ENCODE measurements at places on chromosomes 7 and 10.

DNA sequence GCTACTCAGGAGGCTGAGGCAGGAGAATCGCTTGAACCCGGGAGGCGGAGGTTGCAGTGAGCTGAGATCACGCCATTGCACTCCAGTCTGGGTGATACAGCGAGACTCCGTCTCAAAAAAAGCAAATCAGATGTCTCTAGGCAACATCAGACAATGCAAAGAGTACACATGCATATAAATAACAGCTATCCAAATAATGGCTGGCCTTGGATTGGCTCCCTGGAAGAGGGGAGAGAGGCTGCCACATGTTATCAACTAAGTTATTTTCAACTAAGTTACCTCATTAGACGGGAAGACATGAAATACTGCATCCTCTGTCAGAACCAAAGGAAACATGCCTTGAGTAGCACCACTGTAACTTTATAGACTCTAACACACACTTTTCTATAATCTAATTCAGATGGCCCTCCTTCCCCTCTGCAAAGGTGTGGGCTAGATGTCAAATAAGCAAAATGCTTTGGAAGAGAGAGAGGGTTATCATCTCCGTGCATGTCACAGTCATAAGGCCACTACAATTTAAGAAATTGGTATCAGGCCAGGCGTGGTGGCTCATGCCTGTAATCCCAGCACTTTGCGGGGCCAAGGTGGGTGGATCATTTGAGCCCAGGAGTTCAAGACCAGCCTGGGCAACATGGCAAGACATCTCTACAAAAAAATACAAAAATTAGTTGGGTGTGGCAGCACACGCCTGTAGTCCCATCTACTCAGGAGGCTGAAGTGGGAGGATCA is 22.5 kb upstream of the SPOCK2 start:
- DNase-seq = no peak

DNA sequence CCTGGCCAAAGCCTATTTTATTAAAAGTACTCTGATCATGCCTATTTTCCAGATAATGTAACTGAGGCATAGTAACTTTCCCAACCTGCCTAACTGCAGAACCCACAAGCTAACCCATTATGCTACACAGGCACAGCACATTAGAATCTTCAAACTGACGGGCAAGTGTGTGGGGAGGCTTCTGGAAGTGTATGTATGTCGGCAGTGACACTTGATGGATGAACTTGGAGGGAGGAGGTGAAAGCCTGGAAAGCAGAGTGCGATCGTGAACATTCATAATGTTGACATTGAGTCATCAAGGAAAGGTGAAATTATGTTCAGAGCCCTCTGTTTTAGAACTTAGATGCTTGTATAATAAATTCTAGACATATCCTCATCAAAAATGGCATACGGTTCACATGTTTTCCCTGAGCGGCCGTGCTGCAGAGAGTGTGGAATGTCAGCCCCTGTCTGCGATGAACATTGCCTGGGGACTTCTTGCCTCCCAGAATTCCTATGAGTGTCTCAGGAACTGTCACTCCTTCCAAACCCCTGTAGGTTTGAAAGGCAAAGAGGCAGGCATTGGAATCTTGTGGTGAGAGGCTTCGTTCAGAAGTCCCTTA is 102.4 kb downstream of the SLIT1 start:
- no peak for DNase-seq

- no peak for DNase-seq
Measured at GRCh38 chr7:152674860-152675758, 832 bp downstream of the XRCC2 start.

DNA sequence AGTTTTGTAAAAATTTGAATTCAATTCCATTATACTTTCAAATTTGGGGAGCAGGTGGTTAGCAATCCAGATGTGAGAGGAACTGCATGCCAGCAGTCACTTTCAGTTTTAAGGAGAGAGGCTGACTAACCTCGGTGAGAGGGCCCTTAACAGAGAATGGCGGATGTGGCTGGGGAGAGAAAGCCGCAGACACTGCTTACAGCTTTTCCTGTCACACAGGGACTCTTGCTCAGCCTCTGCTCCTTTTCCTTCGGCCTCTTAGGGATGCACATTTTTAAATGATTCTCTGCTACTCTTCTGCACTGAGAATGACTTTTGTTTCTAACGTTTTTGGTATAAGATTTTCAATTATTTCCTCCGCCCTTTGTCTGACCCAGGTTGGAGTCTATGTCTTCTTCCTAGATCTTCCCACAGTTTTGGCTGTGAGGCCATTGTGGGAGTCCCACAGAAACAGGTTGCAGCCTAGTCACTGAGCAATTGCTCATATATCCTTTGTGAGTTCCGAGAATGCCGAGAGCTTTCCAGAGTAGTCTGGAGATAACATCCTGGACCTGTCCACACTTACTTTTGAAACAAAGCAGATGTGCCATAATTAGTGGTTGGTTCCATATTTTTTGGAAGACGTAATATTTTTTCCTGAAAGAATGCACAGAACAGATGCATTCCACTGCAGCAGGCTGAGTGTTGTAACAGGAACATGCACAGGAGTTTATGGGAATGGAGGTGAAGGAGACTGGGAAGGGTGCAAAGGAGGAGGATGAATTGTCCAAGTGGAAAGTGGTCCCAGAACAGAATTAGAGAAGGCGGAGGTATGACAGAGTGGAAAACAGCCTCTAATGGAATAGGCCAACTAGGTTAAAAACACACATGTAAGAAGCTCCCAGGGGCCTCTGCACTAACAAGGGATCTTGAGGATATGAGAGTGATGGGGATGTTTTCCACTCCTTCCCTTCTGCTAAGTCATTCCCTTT is 168.0 kb upstream of the ZNF32 start:
- DNase-seq = no peak

- DNase-seq = no peak
Measured at GRCh38 chr7:78099715-78100394, 301.3 kb downstream of the PHTF2 start.

DNA sequence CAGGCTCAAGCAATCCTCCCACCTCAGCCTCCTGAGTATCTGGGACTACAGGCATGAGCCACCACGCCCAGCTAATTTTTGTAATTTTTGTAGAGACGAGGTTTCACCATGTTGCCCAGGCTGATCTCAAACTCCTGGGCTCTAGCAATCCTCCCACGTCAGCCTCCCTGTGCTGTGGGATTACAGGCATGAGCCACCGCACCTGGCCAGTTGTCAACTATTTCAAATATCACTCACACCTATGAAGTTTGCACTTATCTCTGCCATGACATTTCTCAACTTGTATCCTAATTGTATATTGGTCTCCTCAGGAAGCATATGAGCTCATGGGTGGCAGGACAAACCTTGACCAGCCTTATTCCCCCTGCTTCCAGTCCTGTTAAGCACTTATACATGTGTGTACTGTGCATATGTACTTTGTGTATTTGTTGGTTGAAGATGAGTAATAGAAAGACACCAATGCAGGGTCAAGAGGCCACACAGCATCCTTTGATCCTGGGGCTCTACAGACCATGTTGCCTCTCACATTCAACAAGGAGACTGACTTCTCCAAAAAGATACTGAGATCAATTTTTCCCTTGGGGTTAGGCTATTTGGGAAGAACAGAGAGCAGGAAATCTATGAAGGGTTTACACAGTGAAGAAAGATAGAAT is 82.2 kb downstream of the SLC16A9 start:
- DNase-seq = no peak

- DNase-seq = no peak
Measured at GRCh38 chr10:27815846-27816245, 70.2 kb upstream of the MKX start.

DNA sequence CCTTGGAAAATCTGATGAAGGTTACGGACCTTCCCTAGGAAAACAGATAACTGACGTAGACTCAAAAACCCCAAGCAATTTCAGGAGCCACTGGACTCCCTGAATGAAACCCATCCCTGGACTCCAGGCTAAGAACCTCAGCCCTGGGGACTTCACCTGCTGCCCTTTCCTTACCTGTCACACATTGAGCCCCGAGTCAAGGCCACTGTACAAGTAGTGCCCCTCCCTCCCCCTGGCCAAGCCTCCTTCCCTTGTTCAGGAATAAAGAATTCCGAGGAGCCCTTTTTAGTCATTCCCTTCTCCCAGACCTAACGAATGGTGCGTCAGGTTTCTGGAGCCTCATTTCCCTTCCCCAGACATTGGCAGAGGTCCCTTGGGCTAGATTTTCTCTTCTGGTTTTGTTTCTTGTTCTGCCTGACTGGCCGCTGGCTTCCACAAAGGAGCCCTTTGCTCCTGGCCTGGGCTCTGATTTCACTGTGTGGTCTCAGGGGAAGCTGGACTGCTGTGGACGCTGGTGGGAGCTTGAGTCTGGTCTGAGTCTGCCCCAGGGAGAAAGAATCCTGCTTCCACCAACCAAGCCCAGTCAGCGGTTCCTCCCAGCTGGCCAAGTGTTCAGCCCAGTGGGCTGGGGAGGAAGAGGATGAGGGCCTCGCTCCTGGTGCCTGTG is 31.7 kb downstream of the ZNF775 start:
- no peak for DNase-seq

GRCh38 chr10:113019692-113020474 is 69.8 kb downstream of the TCF7L2 start:
- DNase-seq = no peak

- DNase-seq = no peak
Measured at GRCh38 chr10:34537629-34538231, 277.4 kb downstream of the PARD3 start.

DNA sequence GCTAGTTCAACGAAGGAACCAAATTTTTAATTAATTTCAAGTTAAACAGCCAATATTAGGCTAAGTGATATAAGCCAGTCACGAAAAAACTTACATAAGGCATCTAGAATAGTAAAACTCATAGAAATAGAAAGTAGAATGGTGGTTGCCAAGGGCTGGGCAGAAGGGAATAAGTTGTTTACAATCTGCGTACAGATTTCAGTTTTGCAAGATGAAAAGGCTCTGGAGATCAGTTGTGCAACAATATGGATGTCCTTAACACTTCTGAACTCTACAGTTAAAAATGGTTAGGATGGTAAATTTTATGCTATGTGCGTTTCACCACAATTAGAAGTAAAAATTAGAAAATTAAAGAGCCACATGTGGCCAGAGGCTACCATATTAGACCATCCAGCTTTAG is 13.3 kb downstream of the SCRN1 start:
- DNase-seq = no peak

DNA sequence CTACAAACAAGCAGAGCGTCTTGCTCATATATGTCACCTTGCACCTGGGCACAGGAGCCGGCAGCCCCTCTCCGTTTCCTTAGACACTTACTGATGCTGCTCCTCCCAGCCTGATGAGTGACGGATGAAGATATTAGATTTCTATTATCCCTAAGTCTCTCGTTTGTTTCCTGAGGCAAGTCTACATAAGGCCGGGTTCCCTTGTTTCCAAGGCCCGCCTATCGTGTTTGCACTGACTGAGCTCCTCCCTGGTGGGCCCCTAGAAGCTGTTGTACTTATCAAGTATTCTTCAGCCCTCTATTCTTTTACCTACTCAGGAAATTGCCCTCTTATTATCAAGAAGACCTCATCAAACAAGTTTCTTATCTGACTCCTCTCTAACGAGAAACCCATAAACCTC is 18.5 kb downstream of the SH3PXD2A start:
- no peak for DNase-seq

DNA sequence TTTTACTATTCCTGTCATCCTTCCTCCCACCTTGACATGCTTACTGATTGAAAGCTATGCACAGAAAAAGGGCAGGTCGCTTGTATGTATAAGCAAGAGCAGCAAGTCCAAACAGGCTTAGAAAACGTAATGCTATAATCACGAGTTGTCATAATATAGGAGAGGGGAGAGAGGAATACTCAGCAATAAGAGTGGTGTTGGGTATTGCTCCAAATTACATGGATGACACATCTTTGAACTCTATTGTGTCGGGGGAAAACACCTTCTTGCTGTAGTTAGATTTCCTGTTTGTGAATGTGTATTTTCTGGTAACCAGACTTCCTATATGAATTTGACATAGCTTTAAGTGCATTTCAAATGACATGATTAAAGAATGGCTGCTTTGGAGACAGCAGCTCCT is 7.5 kb downstream of the MET start:
- DNase-seq = no peak

DNA sequence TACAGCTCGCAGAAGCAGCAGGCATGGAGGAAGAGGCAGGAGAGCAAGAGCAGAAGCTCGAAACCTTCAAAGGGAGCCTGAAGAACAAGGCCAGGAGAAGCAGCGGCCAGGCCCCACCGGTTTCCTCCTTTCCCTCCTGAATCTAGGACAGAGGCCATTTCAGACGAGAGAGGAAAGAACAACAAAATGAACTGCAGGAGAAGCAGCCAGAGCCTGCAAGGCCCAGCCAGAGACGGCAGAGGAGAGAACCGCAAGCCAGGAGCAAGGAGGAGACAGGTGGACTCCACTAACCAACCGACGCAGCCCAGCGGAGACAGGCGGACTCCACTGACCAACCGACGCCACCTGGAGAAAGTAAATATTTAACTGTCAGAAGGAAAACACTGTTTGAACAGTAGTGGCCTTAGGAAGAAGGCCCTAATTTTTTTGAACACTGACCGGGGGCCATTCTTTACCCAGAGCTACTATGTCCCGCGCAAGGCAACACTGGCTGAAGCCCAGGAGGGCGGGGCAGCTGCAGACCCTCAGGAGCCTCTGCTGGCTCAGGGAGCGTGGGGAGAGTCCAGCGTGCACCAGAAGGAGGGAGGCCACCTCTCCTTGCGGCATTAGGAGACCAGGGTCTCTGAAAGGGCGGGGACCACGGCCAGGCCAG is 559.2 kb downstream of the PTPRN2 start:
- DNase-seq = no peak

DNA sequence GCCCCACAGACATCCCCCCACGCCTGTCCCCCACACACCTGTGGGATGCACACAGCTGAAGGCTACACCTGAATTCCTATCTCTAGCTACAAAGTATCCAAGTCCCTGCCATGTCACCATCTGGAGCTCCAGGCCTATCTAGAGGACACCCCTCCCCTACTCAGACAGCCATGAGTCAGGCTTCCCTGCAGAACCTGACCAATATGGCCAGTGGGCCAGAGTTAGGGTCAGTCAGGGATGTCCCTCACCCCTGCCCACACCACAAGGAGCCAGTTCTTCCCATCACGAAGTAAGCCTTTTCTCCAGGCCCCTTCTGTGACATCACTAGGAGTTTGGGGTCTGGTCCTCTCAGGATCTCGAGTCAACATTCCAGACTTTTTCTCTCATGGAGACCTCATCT is 10.6 kb upstream of the SLC18A3 start:
- DNase-seq = no peak

DNA sequence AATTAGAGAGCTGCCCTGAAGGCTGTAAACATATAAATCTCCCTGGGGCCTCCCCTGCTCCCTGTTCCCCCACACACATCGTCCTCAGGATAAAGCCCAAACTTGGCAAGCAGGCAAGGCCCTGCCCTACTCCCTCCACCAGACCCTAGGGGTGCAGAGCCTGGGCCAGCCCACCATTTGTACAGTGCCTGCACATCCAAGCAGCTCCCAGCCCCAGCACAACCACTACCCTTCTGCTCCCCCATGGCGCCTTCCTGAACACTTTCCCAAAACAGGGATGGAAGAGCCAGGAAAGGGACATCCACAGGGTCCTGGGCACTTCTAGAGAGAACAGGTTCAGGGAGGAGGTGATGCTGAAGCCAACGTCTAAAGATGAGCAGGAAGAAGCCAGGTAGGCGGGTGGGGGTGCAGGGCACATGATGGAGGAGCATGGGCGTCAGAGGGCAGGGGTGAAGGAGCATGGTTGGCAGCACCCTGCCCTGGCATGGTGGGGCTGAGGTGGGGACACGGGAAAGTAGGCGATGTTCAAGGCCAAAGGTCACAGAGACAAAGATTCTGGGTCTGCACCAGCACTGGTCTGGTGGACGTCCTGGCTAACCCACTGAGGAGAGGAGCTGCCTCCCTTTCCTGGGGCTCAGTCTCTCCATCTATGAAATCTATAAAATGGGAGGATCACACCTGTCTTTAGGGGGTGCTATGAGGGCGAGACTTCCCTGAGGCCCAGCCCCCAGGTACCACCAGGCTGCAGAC is 140.6 kb downstream of the ARHGAP22 start:
- no peak for DNase-seq

GRCh38 chr7:127713006-127713405 is 61.0 kb downstream of the SND1 start:
- DNase-seq = no peak
